ENCODE measurements at places on chromosomes 2 and 18.

GRCh38 chr2:172357442-172357841 is 69.9 kb upstream of the ITGA6 start:
- DNase-seq: no peak

DNA sequence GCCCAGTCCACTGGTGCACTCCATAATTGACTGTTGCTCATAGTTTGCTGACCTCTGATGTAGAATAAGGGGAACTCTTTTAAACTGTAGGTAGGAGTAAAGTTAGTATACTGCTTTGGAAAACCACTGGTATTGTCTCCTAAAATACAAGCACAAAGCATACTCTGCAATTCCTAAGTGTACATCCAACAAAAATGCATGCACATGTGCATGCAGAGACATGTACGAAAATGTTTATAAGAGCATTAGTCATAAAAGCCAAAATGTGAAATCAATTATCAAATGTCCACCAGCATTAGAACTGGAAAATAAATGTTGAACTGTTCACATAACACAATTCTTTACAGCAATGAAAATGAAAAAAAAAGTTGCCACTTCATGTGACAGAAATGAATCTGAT is 39.8 kb upstream of the DDX18 start:
- DNase-seq: no peak

GRCh38 chr2:109644571-109645275 is 30.6 kb downstream of the SOWAHC start:
- peak; percentile 43 for DNase-seq

GRCh38 chr2:102147935-102148334 is 5.4 kb downstream of the IL1R1 start:
- no peak for DNase-seq

- no peak for DNase-seq
Observed at GRCh38 chr2:120436885-120437603, 91.1 kb downstream of the INHBB start.

DNA sequence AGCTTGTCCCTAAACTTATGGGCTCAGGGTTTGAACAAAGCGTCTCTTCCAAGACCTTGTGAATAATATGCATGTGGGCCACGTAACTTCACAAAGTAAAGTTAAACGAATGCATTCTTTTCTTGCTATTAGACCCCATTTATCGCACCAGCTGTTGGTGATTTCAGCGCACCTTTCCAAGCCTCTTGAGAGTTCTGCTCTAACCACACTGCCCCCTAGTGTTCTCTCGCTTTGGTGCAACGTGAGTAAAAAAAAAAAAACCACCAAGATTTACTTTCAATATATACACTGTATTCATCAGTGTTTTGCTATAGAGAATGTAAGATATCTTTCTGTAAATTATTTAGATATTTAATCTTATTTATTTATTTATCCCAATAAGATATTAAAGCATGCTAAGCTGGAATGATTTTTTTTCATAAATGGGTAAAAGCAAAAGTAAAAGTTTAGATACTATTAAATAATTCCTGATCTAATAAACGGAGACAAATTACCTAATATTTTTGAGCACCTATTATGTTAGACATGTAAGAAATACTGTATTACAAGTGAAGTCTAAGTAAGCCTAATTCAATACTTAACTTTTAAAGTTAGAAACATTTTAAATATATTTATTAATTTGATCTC is 459.5 kb downstream of the DLGAP1 start:
- peak; percentile 40 for DNase-seq

DNA sequence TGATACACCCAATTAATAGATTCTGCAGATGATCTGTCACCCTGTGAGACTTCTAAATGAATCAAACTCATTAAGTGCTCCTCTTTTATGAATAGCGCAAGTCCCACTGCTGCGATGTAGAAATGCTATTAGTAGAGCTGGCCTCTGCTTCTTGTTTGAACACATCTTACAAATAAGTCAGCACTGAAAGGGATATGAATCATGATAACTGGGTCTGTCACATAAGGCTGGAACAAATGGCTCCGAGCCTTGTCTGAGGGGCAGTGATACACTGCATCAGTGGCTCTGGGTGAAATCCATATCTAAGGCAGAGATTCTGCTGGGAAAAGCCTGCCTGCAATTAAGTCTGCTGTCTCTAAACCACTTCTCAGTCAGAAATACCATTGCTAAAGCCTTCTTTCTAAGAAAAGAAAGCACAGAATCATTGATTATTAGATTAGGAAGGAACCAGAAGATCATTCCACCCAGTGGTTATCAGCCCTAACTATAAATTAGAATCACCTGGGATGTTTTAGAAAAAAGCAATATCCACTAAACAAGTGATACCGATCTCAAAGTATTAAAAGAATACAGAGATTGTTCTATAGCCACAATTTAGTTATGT is 75.2 kb downstream of the SLC5A7 start:
- DNase-seq: no peak
